ENCODE measurements at places on chromosomes 2 and 18.

- no peak for DNase-seq
Measured at GRCh38 chr2:109402180-109402579, 211.6 kb downstream of the SEPTIN10 start.

DNA sequence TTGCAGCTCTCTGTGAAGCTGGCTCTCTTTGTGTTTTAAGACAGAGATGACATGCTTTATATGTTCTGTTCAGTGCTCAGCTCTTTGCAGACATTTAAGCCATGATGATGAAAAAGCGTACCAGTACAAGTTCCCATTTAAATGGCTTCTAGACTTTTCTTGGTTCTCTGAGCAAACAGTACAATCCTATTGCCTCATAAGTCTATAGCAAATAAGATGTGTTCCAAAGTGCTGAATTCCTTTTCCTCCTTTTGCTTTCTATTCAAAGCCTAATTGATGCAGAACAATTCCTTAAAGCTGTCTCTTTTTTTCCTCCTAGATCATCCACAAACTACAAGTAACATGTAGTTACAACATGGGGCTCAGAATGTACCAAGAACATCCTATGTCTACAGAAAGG lies 168.8 kb upstream of the SPATS2L start:
- DNase-seq, result no peak

GRCh38 chr2:11850082-11850481 lies 103.7 kb downstream of the LPIN1 start:
- DNase-seq, result no peak

- no peak for DNase-seq
Measured at GRCh38 chr2:178844269-178844668, 37.0 kb upstream of the TTN start.

DNA sequence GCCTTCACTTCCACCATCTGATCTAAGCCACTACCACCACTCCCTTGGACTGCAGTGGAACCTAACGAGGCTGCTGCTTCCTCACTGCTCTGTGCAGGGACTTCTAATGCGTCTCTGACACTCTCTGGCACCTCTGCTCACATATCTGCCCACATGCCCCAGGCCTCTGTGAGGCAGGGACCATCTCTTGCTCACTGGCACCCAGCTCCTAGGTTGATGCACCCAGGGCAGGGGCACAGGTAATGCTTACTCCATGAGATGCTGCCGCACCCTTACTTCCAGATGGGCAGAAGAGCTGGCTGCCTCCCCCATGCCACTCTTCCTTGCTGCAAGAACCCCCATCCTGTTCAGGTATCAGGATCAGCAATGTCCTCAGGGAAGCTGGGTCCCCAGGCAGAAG lies 294.0 kb upstream of the HS6ST1 start:
- DNase-seq, result no peak

DNA sequence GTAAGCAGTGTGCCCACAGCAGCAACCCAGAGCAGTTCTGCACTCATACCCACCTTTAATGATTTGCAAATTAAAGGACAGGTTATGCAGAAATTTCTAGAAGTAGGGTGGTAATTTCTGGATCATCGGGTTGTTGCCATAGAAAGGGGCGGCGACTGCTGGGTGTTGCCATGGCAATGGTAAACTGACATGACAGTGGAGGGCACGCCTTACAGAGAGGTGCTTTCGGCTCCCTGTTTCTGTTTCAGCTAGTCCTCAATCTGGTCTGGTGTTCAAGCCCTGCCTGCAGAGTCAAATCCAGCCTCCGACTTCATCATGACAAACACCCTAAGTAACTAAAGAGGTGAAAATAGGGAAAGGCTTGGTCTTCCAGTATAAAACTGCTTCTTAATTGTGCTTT lies 667.7 kb downstream of the SOCS6 start:
- no peak for DNase-seq

GRCh38 chr2:170038734-170039133 lies 139.2 kb upstream of the MYO3B start:
- no peak for DNase-seq

GRCh38 chr2:131032393-131032836 lies 60.8 kb downstream of the FAM168B start:
- no peak for DNase-seq

GRCh38 chr2:238099714-238100048 lies 459 bp upstream of the ESPNL start:
- no peak for DNase-seq

DNA sequence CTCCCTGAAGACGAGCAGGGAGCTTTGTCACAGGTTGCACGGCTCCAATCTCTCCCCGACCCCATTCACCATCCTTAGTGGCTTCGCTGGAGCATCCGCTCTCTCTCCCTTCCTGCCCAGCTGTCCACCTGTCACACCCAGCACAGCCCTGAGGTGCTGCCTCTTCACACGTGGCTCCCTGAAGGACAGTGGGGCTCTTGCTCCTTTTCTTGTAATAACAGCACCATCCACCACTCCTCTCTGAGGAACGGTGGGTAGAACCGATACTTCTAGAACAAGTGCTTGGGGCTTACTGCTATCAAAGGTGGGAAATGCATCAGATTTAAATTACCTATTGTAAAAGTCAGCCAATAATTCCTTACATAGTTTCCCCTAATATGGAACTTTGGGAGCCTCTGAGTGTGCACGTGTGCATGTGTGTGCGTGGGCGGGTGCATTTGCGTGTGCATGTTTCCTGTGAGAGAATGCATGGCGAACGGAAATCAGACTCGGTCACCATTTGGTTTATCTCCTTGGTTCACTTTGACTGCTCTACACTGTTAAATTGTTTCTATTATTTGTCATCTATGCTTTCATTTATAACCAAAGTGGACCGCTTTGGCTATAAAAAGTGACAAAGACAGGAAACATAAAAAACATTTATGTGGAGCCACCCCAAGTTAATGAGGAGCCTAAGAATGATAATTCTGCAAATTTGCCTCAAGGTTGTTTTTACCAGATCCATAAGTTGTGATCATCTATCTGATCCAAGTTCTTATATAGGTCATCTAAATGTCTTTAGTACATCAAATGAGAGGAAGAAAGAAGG lies 39.1 kb downstream of the KLHL29 start:
- DNase-seq, result no peak

GRCh38 chr2:232611559-232612218 lies 21.7 kb upstream of the EFHD1 start:
- peak; percentile 82 for DNase-seq

- DNase-seq, result no peak
Measured at GRCh38 chr2:121690095-121690494, 40.8 kb upstream of the CLASP1 start.

GRCh38 chr2:215479121-215479520 lies 43.3 kb upstream of the FN1 start:
- DNase-seq, result no peak

DNA sequence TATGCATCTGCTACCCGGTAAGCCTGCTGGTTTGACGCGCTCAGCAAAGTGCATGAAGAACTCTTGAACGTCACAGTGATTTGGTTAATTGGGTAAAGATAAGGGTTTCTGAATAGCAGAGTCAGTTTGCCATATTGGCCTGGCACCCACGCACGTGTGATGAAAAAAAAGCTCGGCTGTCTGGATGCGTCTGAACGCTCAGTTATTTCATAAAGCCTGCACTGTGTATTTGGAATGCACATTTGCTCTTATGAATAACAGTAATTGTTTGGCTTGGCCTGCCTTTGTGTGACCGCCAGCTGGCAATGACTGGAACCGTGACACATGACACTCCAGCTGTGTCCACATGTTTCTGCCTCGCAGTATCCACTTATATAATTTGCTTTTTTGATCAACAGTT lies 129.2 kb upstream of the MEIS1 start:
- DNase-seq, result no peak

DNA sequence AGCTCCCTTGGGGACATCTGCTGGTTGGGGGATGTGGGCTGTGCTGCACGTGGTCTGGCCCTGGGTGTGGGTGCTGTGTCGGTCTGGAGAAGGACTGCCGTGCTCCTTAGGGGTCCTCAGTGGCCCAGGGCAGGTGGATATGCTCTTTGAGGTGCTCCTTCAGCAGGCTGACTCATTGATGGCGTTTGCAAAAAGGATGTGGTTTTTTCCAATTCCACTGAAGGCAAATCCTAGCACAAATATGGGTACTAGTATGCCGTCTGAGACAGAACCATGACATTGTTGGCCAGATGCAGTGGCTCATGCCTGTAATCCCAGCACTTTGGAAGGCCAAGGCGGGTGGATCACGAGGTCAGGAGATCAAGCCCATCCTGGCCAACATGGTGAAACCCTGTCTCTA lies 3.3 kb downstream of the PPP1R7 start:
- no peak for DNase-seq

DNA sequence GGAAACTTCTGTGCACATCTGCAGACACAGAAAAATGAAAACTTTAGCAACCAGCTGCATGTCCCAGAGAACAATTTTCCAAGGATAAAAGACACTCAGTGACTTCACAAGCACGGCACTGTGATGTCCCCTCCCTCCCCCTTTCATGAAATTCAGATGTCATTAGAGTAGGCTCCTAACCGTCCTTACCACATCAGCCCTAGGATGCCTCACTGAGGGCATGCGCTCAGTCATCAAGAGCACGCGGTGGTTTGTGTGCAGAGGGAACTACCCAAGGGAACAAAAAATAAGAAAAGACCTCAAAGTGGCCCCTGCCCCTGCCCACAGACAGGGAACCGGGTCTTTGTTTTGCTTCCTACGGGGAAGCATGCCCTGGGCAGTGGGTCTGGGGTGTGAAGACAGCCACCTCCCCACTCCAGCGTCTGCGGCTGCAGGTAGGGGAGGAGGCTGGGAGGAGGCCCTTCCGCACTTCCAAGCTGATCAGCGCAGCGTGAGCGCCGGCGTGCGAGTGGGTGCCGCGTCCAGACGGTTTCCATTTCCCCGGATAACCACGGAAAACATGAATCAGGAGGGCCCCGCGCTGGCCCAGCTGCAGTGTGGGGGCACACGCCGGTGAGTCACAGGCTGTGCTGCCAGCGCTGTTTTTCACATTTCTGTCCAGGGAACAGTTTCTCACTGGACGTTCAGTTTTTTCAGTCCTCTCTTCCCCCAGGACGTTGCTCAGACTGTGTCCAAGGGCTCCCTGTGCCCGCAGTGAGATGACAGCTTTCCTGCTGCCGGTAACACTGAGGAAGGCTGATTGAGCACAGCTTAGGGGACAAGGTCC lies 70.6 kb downstream of the COPS8 start:
- no peak for DNase-seq

DNA sequence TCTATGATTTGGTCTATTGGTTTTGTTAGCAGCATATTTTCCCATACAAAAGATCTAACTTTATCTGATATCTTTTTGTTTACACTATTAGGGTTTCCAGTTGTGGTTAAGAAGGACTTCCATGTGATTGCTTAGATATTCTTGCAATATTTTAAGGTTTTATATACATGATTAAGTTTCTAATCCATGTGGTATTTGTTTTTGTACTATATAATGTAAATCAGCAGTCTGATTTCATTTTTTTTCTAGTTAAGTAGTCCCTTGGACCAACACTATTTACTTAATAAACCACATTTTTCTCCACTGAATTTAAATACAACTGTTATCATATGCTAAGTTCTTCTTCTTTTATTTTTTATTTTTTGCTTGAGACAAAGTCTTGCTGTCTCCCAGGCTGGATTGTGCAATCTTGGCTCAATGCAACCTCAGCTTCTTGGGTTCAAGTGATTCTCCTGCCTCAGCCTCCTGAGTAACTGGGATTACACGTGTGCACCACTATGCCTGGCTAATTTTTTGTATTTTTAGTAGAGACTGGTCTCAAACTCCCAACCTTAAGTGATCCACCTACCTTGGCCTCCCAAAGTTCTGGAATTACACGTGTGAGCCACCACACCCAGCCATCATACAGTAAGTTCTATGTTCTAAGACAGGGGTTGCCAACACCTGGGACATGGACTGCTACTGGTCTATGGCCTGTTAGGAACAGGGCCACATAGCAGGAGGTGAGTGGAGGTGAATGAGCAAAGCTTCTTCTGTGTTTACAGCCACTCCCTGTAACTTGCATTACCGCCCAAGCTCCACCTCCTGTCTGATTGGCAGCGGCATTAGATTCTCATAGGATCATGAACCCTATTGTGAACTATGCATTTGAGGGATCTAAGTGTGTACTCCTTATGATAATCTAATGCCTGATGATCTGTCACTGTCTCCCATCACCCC lies 58.5 kb upstream of the RAB27B start:
- DNase-seq, result peak; percentile 6

GRCh38 chr2:219644801-219645480 lies 17.5 kb downstream of the SLC4A3 start:
- peak; percentile 66 for DNase-seq

GRCh38 chr18:62737241-62737873 lies 22.0 kb downstream of the PHLPP1 start:
- DNase-seq, result no peak

DNA sequence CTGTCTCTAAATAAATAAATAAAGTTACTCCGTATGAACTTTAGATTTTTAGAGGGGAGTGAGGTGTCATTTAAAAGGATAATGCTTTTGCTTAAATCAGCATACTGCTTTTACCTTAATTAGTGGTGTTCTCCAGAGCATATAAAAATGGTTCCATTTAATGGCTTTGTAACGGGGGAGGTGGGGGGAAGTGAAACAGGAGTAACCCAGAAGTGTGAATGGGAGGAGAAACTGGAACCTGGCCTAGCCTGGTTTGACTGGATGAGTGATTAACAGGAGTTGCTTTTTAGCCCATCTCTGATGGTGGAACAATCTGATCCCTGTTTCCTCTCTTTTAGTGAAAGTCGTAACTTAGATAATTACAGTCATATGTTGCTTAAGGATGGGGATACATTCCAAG lies 1.6 kb downstream of the CNDP2 start:
- DNase-seq, result no peak

GRCh38 chr18:13165636-13166423 lies 52.7 kb upstream of the LDLRAD4 start:
- peak; percentile 89 for DNase-seq

DNA sequence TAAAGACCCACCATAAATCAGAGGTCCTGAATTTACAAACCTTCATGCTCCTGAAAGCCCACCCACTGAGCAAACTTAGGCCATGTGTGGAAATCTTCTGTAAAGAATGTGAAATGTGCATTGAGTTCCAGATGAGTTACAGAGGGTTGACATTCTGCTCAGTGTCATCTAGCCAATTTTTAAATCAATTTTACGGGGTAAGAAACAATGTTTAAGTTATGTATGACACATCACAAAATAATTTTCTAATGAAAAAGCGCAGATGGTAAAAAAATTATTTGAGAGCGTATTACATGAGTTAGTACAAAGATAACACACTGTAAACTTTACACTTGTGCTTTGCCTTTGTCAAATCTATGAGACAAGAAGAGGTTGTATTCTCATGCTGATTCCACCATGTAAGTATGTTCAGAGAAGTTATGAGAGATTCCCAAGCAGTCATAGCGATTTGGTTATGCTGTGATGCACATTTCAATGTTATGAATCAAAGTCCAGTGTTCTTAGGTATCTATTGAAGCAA lies 446.3 kb downstream of the ADCYAP1 start:
- no peak for DNase-seq

- no peak for DNase-seq
Measured at GRCh38 chr2:190380962-190381412, 27.2 kb upstream of the MFSD6 start.

GRCh38 chr2:40488101-40488601 lies 36.3 kb upstream of the SLC8A1 start:
- DNase-seq, result peak; percentile 68
